ENCODE measurements at places on chromosomes 12 and 14.

GRCh38 chr14:34275078-34275477 lies 187.0 kb downstream of the SPTSSA start:
- DNase-seq, result no peak

DNA sequence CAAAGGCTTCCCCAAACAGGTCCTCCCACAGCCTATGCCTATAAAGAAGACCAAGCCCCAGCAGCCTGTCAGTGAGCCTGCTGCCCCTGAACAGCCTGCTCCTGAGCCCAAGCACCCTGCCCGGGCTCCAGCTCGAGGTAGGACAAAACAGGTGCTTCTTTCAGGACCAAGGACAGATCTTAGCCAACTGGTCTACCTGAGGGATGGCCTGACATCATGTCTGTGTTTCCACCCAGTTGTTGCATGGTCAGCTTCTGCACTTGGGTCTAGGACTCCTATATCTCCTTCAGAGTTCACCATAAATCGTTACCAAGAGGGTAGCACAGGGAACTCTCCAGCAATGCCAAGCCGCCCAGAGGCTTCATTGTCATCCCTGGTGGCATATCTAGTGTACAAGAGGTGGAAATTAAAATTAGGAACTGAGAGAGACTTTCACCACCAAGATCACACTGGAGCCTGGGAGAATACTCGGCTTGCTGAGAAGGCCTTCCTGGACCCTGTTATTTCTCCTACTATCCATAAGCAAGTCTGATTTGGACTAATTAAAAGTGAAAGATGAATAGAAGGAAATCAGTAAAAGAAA lies 38.2 kb upstream of the OAS1 start:
- DNase-seq, result no peak

DNA sequence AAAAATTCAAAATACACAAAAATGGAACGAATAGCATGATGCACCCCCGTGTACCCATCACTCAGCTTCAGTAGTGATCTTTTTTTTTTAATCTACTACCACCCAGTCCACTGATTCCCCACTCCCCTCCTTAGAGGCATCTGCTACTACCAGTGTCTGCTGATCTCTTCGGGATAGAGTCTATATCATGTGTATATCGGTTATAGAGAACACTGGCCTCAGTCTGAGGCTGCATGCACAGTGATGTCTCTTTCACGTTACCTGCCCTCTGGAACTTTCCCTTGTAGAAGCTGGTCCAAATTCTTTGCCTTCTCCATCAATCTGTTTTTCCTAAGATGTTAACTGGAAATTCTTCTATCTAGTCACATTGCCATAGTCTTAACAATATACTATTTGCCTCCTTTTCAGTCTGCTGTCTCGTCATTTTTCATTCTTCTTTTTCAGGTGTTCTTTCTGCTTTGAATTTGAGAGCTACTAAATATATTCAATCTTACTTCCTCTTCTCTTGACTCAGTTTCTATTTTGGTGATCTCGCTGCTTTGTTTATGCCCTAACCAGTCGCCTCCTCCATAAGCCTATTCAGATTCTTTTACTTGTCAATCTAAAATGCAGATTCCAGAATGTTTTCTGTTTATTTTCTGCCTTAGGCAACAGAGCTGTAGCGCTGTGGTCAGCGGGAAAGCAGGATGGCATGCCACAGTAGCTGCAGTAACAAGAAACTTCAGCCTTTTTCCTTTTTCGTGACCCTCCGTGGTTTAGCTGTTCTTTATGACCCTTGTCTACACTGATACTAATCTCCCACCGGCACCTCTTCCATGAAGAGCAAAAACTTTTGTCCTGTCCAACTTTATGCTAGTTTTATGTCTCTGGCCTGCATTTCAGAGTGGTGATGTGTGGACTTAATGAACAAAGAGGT lies 67.0 kb downstream of the FBXW8 start:
- DNase-seq, result no peak

- no peak for DNase-seq
These were observed 191.4 kb downstream of the PLCZ1 start for GRCh38 chr12:18546399-18546798.

DNA sequence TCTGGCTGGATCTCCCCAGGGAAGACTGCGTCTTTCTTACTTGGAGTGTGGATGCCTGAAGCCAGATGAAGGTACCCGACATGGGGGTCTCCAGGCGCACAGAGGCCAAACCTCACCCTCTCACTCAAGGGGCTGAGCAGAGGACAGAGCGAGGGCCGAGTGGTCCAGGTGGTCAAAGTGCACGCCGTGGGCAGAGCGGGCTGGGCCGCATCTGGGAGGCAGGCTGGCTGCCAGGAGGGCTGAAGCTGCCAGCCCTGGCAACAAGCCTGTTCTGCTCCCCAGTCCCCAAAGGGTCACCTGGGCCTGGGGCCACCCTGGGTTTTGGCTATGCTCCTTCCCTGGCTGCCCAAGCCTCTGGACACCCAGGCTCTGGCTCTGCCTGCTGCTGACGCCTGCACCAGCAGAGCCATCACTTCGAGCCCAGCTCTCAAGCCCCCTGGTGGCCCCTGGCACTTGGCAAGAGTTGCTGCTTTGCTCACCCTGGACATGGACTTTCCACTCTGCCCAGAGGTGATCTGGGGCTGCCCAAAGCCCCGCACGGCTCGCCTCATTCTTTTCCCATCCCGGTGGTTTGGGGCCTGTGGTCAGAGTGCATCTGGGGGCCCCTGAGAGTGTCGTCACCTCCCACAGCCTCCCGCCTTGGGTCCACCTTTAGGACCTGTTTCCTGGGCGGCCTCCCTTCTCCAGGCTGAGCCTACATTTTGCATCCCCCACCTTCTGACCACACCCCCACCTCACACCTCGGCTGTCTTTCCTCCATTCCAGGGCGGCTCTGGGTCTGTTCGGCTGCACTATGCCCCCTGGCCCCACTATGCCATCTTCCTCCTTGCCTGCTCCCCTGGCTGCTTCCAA lies 2.8 kb downstream of the ADSS1 start:
- no peak for DNase-seq

All from T-helper 1 cell (primary cell).